Muscle of back (tissue), 13 donors: ENCODE measurements at places on chromosomes 2 and 18.

- DNase-seq: no peak
Measured at GRCh38 chr18:2984703-2985261, 28.2 kb downstream of the LPIN2 start.

GRCh38 chr2:86445436-86445835 lies 4.3 kb downstream of the KDM3A start:
- DNase-seq: no peak

DNA sequence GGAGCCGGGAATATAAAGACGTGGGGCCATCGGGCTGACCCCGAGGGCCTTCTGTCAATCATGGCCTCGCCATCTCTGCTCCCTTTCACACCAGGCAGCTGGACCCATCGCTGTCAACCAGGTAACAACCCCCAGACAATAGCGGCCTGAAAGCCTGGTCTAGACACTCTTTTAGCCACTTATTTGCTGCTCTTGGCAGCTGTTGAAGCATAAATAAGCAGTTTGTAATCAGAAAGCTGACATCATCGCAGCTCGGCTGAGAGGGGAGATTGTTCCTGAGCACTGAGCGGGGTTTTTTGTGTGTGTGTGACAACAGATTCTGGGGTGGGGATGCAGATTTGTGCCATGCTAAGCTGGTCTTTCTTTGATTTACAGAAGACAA lies 423.6 kb upstream of the POU3F3 start:
- no peak for DNase-seq

- DNase-seq: no peak
Measured at GRCh38 chr2:201349601-201350000, 7.5 kb downstream of the FLACC1 start.

DNA sequence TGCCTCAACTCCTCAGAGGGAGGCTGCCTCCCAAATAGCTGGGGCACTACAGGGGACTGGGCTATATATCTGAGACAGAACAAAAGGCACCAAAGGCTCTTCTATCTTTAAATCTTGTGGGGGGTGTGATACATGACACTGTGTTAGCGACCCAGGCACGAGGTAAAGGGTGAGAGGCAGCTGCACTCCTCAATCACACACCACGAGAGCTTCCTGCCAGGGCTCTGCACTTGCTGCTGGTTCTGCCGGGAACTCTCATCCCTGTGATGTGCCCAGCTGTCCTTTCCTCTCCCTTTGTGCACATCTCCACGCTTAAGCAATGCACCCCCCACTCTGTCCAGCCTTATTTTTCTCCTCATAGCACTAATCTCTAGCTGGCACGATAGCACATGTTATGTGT lies 32.4 kb downstream of the NPC1 start:
- DNase-seq: peak; percentile 68

DNA sequence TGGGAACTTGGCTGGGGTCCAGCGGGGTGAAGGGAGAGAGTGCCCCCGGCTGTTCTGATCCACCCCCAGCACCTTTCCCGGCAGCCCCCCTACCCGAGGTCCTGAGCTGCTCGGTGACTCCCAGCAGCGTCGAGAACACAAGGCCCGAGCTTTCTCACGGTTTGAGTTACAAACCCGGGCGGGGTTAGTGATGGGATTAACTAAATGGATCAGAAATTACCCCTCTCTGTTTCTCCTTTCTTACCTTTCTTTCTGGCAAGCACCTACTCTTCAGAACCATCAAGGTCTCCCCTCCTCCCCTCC lies 139.4 kb upstream of the GPC1 start:
- DNase-seq: no peak
